Stimulated activated CD4-positive, alpha-beta T cell treated with anti-CD3 and anti-CD28 coated beads, TNF-alpha, amount 100 ng/mL, for 48 hours (primary cell): ENCODE measurements at places on chromosomes 5 and 9.

DNA sequence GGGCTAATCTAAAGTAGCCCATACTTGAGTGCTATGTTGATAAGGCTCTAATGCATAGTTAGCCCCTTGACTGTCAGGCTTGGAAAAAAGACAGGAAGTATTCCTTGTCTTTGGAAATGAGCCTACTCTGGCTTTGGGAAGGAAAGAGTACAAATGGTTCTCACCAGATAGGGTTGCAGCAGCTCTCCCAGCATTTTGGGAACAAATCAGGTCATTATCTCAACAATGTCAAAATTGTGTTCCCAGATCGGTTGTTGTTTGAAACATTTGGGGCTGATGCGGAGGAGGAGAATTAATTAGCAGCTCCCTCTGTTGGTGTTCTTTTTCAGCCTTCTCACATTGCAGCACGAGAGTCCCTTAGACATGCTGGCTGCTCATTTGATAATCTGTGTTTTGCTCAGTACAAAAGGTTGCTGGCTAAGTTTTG, 294.7 kb upstream of the DMRT1 start:
- DNase-seq: no peak

DNA sequence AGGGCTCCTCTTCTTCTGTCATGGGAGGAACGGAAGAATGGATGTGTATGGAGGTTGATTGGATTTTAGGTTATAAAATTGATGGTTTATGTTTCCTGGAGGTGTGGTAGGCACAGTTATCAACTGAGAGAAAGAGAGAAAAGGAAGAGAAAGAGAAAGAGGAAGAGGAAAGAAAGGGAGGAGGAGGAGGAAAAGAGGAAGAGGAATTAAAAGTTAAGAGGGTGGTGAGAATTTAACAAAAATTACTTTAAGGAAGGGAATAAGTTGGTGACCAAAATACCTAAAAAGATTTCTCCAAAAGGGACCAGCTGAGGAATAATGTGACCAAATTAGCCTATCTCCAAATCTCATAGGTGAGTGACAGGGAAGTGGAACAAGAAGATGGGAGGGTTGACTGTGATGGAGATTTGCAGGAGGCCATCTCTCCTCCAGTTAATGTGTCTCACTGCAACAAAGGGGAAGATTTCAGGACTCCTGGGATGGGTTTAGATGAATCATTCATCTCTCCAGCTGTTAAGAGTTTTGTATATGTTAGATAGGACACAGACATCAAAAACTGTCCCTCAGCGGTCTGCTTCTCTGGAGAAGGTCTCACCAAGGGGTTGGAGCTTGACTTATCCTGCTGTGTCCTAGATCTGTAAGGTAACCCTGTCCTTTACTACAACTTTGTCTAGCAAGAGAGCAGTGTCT, 76.0 kb upstream of the TMC1 start:
- DNase-seq: no peak

DNA sequence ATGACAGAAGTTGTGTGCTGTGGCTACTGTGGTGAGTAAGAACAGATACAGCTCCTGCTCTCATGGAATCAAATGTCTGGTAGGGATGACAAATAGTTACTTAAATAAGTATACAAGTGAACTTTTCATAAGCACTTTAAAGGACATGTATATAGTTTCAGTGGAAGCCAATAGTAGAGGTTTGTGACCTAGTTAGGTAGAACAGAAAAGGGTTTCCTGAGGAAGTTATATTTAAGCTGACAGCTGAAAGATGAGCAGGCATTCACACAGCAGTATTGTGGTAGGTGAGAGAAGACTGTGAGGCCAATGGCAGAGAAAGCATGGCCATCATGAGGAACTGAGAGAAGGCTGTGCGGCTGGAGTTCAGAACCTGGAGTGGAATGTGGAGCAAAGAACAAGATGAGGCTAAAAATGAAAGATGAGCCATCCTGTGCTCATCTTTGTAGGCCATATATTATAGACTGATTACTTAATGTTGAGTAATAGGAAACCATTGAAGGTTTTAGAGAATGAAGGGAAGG, 15.4 kb downstream of the FAM174A start:
- no peak for DNase-seq

GRCh38 chr9:1469996-1470395, 419.8 kb downstream of the DMRT2 start:
- DNase-seq: no peak

DNA sequence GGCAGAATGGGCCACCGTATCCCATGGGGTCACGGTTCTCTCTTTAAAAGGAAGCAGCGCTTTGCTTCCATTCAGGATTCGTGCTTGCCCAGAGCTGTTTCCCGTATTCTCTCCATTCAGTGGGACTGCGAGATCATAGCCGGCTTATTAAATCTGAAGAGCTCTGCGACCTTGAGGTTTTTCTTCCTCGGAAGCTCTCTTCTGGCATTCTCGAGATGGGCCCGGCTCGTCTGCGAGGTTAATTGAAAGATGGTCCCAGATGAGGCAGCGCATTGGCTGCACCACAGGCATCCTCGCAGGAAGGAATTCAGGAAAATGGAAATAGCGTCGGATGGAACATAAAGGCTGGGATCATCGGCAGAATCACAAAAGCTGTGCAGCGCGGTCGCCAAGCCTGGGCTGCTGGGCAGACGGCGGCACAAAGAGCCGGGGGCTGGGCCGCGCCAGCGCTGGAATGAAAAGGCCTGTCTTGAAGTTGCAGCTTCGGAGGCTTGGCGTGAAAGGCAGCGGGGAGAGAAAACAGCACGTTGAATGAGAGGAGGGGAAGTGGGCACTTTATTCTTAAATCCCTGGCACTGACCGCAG, 236.2 kb downstream of the IRX2 start:
- no peak for DNase-seq

DNA sequence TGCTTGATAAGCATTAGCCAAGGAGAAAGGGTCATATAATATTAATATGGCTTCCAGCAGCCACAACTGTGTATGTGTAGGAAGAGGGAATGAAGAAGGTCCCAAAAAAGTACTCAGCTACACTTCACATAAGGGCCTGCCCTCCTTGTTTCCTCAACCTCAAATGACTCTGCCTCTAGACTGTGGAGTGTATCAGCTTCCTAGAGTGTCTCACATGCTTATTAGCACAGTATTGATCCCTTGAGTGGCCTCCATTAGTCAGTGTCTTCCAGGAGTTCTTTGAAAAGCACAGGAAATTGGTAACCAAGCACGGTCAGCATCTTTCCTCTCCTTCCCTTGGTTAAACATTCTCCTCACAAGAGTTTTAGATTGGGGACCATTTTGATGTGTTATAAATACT, 190.4 kb upstream of the ATP10B start:
- no peak for DNase-seq

GRCh38 chr5:174182111-174182510, 136.6 kb downstream of the NSG2 start:
- DNase-seq: no peak

GRCh38 chr9:4833781-4834560, 41.2 kb downstream of the RCL1 start:
- no peak for DNase-seq

DNA sequence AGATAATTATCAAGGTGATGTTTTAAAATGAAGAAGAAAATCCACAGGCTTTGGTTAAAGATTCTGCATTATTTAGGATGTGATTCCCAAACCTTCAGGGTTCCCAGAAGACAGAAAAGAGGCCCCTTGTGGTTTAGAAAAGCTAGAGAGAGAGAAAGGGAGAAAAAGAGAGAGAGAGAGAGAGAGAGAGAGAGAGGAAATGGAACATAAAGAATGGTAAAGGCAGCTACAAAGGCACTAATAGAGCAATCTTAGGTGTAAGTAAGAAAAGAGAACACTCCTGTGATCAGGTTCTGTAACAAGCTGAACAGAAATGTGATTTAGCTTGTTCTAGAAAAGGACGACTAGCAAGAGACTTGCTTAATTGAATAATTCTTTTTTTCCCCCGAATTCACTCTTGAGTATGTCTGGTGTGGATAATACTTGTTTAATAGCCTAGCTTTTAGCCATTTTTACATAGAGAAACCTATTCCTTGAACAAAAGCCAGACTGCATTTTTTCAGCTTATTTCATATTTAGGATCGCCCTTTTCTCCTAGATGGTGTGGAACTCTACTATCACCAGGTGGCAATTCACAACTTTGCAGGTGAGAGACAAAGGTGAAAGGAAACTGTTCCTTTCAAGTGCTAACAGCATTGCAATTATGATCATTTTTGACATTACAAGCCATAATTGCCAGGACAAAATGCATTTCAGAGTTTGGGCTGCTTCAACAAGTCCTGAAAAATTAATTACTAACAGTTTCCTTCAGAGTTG, 57.6 kb upstream of the SH3GL2 start:
- DNase-seq: no peak

GRCh38 chr9:19512103-19512832, 103.5 kb downstream of the ACER2 start:
- no peak for DNase-seq

DNA sequence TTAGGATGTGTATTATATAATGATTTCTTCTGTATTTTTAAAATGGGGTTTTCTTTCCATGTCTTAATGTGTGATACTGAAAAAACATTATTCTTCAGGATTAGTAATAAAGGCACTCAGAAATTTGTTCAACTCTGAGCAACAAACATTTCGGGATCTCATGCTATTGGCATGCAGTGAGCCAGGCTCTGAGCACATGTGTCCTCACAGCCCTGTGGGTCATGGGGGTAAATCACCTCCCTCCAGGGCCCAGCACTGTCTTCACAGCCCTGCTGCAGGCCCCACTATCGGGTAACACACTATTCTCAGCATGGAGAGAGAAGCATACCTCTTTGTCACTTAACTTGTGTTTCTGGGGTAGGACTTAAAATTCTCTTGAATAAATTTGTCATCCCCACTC, 14.0 kb downstream of the TMEM174 start:
- DNase-seq: no peak

DNA sequence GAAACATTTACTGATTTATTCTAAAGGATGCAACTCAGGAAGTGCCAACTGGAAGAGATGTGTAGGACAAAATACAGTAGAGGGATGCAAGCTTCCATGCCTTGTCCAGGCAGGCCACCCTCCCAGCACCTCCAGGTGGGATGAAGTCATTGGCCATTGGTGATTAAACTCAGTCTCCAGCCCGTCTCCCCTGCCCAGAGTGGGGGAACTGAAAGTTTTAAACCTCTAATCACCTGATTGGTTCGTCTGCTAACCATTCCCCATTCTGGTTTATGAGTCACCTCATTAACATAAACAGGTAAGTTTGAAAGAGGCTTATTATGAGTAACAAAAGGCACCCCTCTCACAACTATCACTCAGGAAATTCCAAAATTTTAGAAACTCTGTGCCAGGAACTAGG, 8.1 kb downstream of the TNFAIP8 start:
- no peak for DNase-seq

- no peak for DNase-seq
Observed at GRCh38 chr9:92612292-92612691, 57.6 kb downstream of the IPPK start.
